ENCODE measurements at places on chromosomes 7 and 10.

- DNase-seq = no peak
These were observed 9.8 kb downstream of the VSIR start for GRCh38 chr10:71763352-71764127.

GRCh38 chr10:114431414-114432135 is 27.3 kb upstream of the AFAP1L2 start:
- no peak for DNase-seq

DNA sequence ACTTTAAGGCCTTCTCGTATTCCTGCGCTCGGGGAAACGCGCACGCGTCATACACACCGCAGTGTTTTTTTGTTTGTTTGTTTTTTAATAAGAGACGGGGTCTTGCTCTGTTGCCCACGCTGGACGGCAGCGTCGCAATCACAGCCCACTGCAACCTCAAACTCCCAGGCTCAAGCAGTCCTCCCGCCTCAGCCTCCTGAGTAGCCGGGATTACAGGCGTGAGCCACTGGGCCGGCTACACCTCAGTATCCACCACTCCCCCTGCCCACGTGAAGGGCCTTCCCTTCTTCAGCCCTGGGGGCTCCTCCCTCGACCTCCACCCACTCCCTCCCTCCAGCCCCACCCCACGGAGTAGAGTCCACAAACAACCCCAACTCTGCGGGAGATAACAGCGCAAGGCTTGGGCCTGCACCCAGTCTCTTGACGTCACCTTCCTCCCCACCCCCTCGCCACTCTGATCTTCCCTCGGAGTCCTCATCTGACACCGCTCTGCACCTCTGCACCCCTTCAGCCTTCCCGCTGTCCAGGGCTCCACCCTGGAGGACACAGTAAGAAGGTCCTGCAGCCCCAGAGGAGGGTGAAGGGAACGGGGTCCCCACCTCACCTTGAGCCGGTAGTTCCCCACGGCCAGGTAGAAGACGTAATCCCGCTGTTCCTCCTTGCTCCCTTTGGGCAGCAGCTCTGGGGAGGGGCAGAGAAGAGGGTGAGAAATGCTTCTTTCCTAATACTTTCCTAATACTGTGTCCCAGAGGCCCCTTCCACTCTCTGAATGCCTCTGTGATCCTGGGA is 2.8 kb upstream of the CLDN15 start:
- no peak for DNase-seq

- no peak for DNase-seq
These were observed 79.4 kb upstream of the PRKCQ start for GRCh38 chr10:6659451-6659850.

- DNase-seq = no peak
These were observed 12.7 kb downstream of the SPRN start for GRCh38 chr10:133411523-133412380.

DNA sequence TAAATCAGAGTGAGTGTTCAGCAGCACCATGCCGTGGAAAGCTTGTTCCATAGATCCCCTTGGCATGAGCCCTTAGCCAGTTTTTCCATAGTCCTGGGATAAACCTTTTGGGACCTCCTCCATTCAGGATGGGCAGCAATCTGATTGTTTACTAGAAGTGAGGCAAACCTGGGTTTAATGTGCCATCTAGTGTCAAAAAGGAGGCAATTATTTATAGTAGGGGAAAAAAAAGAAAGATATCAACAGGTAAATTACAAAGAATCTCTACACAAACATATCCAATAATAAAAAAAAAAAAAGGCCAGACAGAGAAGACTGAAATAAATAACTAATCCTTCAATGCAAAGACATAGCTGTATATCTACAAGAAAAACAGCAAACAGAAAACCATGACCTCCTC is 229.0 kb upstream of the STK17A start:
- no peak for DNase-seq

- peak; percentile 96 for DNase-seq
These were observed 3.2 kb upstream of the CREB5 start for GRCh38 chr7:28408960-28409715.

DNA sequence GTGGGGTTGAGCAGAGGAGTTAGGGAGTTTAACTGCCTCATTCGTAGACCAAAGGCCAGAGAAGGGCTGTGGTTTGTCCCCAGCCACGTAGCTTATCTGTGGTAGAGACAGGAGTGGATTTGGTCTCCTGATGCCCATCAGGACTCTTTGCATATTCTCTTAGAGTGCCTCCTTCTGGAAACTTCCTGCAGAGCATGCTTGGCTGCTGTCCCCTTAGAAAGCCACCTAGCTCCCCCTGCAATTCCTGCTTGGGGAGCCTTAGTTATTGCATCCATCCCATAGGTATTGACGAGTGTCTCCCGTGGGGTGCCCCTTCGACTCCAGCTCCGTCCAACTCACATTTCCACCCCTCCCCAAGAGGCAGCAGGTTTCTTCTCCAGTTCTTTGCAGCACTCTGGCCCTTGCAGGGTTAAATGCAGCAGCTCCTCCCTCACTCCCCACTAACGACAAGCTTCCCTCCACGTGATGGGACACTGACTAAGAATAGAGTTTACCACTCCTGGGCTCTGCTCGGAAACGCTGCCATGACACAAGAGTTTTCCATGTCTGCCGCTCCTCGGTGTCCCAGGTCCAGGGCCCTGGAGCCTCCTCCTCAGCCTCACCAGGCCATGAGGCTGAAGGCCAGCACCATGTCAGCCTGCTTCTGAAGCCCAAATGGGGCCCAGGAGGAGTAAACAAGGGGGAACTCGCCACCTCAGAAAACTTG is 147.8 kb upstream of the UNC5B start:
- DNase-seq = no peak

DNA sequence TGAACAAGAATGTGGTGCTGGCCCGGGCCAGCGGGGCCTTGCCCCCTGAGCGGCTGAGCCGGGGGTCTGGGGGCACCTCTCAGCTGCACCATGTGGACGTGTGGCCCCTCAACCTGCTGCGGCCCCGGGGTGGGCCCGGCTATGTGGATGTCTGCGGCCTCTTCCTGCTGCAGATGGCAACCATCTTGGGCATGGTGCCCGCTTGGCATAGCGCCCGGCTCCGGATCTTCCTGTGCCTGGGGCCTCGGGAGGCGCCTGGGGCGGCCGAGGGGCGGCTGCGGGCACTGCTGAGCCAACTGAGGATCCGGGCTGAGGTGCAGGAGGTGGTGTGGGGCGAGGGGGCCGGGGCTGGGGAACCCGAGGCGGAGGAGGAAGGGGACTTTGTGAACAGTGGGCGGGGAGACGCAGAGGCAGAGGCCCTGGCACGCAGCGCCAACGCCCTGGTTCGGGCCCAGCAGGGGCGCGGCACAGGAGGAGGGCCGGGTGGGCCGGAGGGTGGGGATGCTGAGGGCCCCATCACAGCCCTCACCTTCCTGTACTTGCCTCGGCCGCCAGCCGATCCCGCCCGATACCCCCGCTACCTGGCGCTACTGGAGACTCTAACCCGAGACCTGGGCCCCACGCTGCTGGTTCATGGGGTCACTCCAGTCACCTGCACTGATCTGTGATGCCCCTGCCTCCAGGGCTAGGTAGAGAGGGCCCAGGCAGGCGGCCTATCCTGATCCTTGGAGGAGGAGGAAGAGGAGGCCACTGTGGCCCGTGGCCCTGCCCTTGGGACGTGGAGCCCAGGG is 1.1 kb upstream of the TRIP6 start:
- DNase-seq = peak; percentile 87

DNA sequence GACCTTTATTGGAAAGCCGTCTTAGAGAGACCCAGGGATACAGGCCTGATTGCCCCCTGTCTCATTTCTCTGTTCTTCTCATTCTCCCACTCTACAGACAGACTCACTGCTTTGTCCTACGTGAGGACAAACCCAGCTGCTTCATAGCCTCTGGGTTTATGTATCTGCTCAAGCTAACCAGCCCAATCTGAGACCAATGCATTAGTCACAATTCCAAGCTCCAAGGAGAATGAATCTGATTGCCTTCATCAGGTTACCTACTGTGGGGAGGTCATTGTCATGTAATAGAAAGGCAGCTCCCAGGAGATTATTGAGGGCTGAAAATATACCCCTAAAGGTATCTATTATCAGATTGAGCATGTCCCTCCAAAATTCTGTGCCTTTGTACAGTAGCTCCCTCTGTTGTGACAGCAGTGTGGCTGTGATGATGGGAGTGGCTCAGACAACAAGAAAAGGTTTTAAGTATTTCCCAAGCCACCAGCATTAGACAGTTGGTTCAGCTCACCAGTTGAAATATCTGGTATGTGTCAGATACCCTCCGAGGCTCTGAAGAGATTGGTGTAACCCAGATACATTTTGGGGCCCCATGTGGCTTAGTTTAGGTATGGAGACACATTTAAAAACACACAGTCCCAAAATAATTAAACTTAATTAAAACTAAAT is 123.1 kb upstream of the EEPD1 start:
- no peak for DNase-seq

- no peak for DNase-seq
These were observed 17.4 kb downstream of the PLEKHA1 start for GRCh38 chr10:122391875-122392274.

DNA sequence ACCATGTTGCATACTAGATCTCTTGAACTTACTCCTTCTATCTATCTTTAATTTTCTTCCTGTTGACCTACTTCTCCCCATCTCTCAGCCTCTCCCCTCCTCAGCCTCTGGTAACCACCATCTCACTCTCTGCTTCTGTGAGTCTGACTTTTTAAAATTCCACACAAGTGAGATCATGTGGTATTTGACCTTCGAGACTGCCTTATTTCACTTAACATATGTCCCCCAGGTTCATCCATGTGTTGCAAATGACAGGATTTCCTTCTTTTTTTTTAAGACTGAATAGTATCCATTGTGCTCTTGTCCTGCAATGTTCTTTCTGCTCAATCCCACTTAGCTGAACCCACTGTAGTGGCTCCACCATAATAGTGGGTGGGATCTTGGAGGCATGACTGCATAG is 51.4 kb upstream of the DNAJC1 start:
- DNase-seq = no peak

- DNase-seq = no peak
These were observed 605.4 kb downstream of the INHBA start for GRCh38 chr7:41097501-41097900.

DNA sequence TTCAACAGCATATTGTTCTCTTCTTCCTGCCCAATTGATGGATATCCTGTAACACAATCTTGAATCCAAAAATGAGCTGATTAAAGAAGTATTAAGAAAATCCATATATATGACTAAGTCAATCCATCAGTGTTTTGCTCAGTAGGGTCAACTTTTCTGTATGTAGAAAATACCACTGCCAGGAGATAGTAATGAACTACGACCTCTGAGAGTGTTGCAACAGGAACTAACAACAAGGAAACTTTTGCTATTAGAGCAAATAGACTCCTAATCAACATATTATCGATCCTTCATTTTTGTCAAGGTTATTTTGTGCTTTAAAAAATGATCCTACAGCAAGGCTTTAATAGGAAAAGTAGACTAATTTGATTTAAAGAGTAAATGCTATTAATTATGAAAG is 405.3 kb upstream of the ETV1 start:
- no peak for DNase-seq

DNA sequence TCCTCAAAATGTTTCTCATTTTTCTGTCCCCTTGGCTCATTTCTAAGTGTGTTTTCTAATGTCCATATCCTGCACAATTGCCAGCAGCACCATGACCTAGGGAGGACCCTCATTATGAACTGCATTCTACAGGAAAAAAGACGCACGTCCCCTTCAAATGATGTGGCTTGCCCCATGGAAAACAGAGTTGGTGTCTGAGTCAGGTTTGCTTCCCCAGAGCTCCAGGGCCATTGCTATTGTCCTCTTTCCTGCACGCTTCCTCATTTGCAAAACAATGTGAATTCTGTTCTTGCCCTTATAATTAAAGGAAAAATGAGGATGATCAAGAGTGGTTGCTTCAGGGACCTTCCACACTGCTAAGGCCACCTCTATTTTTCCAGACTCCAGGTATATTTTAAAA is 14.7 kb upstream of the ASB4 start:
- DNase-seq = no peak

GRCh38 chr10:43206391-43207235 is 60.3 kb downstream of the RASGEF1A start:
- DNase-seq = no peak

- DNase-seq = no peak
These were observed 38.3 kb downstream of the GPRIN2 start for GRCh38 chr10:46518028-46518725.

GRCh38 chr10:102795453-102796406 is 41.5 kb downstream of the CYP17A1 start:
- no peak for DNase-seq

GRCh38 chr7:36127075-36127740 is 25.8 kb upstream of the EEPD1 start:
- DNase-seq = no peak

- peak; percentile 40 for DNase-seq
These were observed 135.3 kb upstream of the MEOX2 start for GRCh38 chr7:15821484-15822427.

GRCh38 chr10:68318331-68319059 is 13.4 kb upstream of the HNRNPH3 start:
- no peak for DNase-seq

- no peak for DNase-seq
These were observed 524.5 kb downstream of the PHTF2 start for GRCh38 chr7:78323118-78323517.

DNA sequence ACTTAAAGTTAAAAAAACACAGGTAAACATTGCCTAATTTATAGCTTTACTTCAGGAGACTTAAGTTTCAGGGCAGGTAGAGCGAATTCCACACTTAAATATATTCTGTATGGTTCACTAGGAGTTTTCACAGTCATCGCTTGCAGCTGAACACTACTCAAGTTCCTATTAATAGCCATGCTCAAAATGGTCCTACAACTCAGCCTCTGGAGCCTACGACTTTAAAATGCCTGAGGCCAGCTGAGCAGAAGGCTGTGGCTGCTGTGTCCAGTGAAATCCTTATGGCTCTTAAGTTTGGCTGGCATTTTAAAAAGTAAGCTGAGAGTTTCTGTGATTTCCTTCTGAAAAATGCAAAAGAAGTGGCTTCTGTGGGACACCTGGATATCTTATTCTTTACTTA is 105.4 kb upstream of the GLI3 start:
- DNase-seq = no peak

- no peak for DNase-seq
These were observed 35.1 kb downstream of the RCC1L start for GRCh38 chr7:75038508-75038907.

DNA sequence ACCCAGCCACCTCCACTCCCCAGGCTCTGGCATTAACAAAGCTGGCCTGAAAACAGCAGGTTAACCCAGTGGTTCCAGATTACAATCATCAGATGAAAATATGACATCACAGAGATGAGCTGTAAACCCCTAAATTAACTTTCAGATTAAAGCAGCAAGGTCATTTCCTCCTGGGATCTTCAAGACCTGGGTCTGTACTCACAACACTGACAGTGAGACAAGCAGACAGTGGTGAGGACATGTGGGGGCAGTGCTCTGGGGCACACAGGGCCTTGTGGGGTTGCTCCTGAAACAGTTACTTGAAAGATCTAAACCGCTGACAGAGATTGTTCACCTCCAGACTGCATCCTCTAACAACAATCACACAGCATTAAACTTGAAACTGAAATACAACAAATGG is 134.1 kb downstream of the ZNF438 start:
- DNase-seq = no peak

- peak; percentile 17 for DNase-seq
These were observed 91.2 kb downstream of the OTUD1 start for GRCh38 chr10:23530079-23530478.
